ENCODE measurements at places on chromosomes 2 and 18. TPM values are rescaled to one million over a fixed set of nuclear protein-coding genes. Genes with fewer than 3 reads are reported as not detected.

GRCh38 chr2:26438526-26438925 lies 36.8 kb downstream of the DRC1 start:
- H3K27me3 ChIP-seq: no peaks in the 10 kb centered on the region
- peak; percentile 97 for DNase-seq
- H3K27ac ChIP-seq: peak overlapping the region; percentile 93
- no peaks in the 10 kb centered on the region for H3K36me3 ChIP-seq

The ZBTB7C gene
- total RNA-seq: not detected

DNA sequence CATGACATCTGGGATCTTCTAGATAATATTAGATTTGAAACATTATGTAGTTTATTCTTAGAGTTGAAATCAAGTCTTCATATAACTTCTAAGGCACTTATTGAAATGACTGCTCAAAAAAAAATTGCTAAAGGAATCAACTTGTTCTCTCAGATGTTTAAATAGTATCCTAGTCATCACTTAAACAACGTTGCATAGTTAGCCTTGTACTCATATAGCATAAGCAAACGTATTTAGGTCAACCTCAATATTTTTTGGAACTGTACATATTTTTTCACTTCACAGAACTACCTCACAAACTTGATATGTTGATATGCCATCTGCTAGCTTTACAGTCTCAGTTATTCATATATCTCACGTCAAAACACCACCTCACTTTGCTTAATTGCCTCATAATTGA lies 47.1 kb upstream of the CREB1 start:
- H3K36me3 ChIP-seq: no peaks in the 10 kb centered on the region
- DNase-seq: peak; percentile 39
- H3K4me3 ChIP-seq: no peak overlapping the region
- H3K27ac ChIP-seq: no peak overlapping the region

DNA sequence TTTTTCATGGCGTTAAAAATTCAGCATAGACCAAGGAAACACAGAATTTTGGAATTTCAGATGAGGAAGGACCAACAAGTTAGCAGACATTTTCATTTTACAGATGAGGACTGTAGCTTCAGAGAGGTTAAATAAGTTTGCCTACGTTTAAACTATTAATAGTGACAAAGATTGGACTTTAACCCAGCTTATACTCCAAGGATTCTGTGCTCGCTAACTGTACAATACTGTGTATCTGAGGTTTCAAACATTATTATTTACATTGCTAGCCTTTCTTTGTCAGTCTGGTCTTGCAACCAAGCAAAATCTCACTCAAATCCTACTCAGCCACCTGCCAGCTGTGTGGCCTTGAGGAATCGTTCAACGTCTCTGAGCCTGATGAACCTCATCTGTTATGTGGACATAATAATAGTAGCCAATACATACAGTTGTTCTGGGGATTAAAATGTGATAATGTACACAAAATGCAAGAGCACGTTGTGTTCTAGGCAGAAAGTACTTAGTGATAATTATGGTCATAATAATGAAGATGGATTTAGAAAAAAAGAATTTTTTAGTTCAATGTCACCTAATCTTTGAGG lies 462.4 kb upstream of the TRIB2 start:
- H3K27me3 ChIP-seq: no peaks in the 10 kb centered on the region
- no peaks in the 10 kb centered on the region for H3K36me3 ChIP-seq
- H3K4me3 ChIP-seq: no peak overlapping the region
- no peak overlapping the region for H3K27ac ChIP-seq

The KCNK3 gene
- not detected for total RNA-seq

The UGT1A4 gene
- total RNA-seq: not detected

DNA sequence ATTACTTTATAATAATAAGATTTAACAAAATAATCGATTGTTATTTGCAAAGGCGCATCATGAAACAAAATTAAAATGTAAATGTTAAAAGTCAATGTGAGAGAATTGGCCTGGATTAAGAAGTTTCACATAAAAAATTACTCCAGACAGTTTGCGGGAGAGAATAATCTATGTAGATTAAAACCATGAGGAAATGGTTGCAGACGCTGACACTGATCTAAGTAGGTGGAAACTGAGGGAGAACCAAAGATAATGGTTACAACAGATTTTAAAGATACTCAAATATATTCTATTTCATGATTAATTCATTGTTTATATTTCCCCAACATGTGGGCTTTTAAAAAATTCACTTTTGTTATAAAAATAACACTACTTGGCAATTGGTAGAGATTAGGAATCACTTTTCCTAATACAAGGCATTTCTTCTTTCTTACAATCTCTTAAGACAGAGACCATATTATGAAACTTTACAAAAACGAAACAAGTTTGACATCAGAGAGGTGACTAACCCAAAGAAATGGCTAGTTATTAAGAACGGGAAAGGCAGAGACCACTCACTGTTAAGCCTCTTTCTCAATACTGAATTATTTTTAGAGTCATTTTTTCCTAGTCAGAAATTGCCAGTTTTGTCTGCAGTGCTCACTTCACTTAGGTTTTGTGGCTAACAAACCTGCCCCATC lies 1.6 kb downstream of the KANSL1L start:
- H3K27me3 ChIP-seq: no peaks in the 10 kb centered on the region
- H3K4me3 ChIP-seq: peak overlapping the region; percentile 92
- H3K4me1 ChIP-seq: peaks cover 26% of the 10 kb centered on the region
- DNase-seq: peak; percentile 92
- no peaks in the 10 kb centered on the region for H3K36me3 ChIP-seq

DNA sequence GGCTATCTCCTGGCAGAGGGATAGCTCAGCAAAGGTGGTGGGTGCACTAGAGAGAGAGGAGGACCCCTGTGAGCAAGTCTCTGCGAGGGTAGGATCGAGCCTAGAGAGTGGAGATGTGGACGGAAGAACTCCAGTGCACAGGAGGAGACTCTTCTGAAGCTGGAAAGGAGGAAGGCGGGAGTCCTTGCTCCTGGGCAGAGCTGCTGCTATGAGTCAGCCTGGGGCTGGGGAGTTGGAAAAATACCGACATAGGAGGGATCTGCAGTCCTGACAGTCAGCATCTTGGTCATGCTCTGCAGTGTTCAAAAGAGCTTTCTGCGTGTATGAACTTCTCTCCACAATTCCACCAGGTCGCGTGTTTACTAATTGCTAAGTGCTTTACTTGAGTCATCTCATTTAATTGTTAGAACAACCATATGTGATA lies 233.8 kb downstream of the LDLRAD4 start:
- no peak overlapping the region for H3K27ac ChIP-seq
- DNase-seq: peak; percentile 88
- no peaks in the 10 kb centered on the region for H3K36me3 ChIP-seq

GRCh38 chr2:138853761-138854160 lies 73.6 kb upstream of the NXPH2 start:
- no peaks in the 10 kb centered on the region for H3K36me3 ChIP-seq
- H3K4me3 ChIP-seq: no peak overlapping the region
- no peaks in the 10 kb centered on the region for H3K27me3 ChIP-seq
- DNase-seq: no peak

DNA sequence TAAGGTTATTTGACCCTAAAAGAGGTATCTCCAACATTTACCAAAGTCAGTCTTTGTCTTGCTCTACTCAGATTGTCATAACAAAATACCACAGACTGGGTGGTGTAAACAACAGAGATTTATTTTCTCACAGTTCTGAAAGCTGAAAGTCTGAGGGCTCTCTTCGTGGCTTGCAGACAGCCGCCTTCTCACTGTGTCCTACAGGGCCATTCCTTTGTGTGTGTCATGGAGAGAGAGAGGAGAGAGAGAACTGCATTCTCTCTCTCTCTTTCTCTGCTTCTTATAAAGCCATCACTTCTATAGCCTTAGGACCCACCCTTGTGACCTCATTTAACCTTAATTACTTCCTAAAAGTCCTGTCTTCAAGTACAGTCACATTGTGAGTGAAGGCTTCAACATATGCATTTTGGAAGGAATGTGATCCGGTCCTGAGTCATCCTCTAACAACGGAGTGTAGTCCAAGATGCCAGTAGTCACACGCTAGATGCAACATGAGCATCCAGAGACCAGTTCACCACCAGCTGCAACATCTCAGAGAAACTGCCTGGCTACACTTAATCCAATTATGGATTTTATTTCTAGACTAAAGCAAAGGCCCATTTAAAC lies 130.2 kb downstream of the CD226 start:
- H3K4me1 ChIP-seq: no peaks in the 10 kb centered on the region
- DNase-seq: peak; percentile 80
- no peak overlapping the region for H3K27ac ChIP-seq

The GKN2 gene
- not detected for total RNA-seq

GRCh38 chr2:229519655-229520430 lies 194.5 kb downstream of the DNER start:
- DNase-seq: no peak
- no peaks in the 10 kb centered on the region for H3K36me3 ChIP-seq
- H3K4me1 ChIP-seq: no peaks in the 10 kb centered on the region
- peaks cover 6% of the 10 kb centered on the region for H3K27me3 ChIP-seq

The TNS1 gene
- total RNA-seq: 104 TPM

- H3K36me3 ChIP-seq: no peaks in the 10 kb centered on the region
- H3K4me1 ChIP-seq: no peaks in the 10 kb centered on the region
- no peaks in the 10 kb centered on the region for H3K27me3 ChIP-seq
- H3K4me3 ChIP-seq: no peak overlapping the region
- no peak overlapping the region for H3K27ac ChIP-seq
Measured at GRCh38 chr2:21005700-21006422, 38.0 kb downstream of the APOB start.

- no peaks in the 10 kb centered on the region for H3K4me1 ChIP-seq
- no peak overlapping the region for H3K4me3 ChIP-seq
- H3K36me3 ChIP-seq: no peaks in the 10 kb centered on the region
- no peak for DNase-seq
Measured at GRCh38 chr2:170548304-170548703, 166.8 kb upstream of the SP5 start.

The ELOA2 gene
- total RNA-seq: not detected

DNA sequence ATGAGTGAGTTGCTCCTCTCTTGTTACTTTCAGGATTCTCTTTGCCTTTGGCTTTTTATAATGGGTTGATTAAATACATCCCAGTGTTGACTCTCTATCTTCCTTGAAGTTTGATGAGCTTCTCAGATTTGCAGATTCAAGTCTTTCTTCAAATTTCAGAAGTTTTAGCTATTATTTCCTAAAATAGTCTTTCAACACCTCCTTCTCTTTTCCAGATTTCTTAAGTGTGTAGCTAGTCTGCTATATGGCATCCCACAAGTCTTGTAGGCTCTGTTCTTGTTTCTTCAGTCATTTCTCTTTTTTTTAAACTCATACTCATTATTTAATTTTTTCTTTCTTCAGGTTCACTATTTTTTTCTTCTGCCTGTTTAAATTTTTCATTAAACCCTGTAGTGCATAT lies 287.7 kb upstream of the CNTNAP5 start:
- H3K4me1 ChIP-seq: no peaks in the 10 kb centered on the region
- DNase-seq: no peak
- H3K4me3 ChIP-seq: no peak overlapping the region

- no peaks in the 10 kb centered on the region for H3K36me3 ChIP-seq
- no peak overlapping the region for H3K27ac ChIP-seq
- H3K4me1 ChIP-seq: no peaks in the 10 kb centered on the region
- no peak for DNase-seq
- H3K4me3 ChIP-seq: no peak overlapping the region
- peaks cover 12% of the 10 kb centered on the region for H3K27me3 ChIP-seq
Measured at GRCh38 chr2:241801611-241802420, 7.2 kb upstream of the NEU4 start.

GRCh38 chr2:96336873-96337272 lies 1.3 kb downstream of the NCAPH start:
- 0 out of 2 replicates have a peak, but pooled peaks cover 6% of the 10 kb centered on the region for H3K4me1 ChIP-seq
- H3K36me3 ChIP-seq: no peaks in the 10 kb centered on the region
- DNase-seq: no peak
- no peaks in the 10 kb centered on the region for H3K27me3 ChIP-seq
- no peak overlapping the region for H3K27ac ChIP-seq
- H3K4me3 ChIP-seq: peak overlapping the region; percentile 85

- no peaks in the 10 kb centered on the region for H3K27me3 ChIP-seq
- H3K27ac ChIP-seq: no peak overlapping the region
- no peaks in the 10 kb centered on the region for H3K4me1 ChIP-seq
- H3K4me3 ChIP-seq: no peak overlapping the region
- H3K36me3 ChIP-seq: no peaks in the 10 kb centered on the region
Measured at GRCh38 chr2:103959174-103960128, 894.5 kb upstream of the POU3F3 start.

DNA sequence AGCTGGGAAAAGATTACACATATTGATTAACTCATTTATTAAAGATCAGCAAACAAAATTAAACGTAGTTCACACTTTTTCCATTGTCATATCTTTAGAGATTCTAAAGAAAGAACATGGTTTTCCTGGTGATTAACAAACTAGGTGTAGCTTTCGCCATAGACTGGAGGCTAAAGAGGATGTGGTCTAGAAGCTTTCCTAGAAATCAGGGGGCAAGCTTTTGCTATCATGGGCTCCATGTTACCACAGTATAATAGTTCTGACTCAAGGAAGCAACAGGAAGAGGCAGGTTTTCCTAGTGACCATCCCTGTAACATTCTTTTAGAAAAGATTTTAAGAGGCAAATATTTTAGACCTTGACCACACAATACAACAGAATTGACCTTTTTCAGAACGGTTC lies 232.7 kb downstream of the METTL4 start:
- DNase-seq: no peak
- H3K4me1 ChIP-seq: no peaks in the 10 kb centered on the region
- H3K4me3 ChIP-seq: no peak overlapping the region
- H3K36me3 ChIP-seq: no peaks in the 10 kb centered on the region
- no peak overlapping the region for H3K27ac ChIP-seq

The UGT1A8 gene
- not detected for total RNA-seq

GRCh38 chr2:52416340-52416739 lies 1351.3 kb upstream of the CHAC2 start:
- H3K4me1 ChIP-seq: no peaks in the 10 kb centered on the region
- H3K27me3 ChIP-seq: no peaks in the 10 kb centered on the region
- no peak overlapping the region for H3K4me3 ChIP-seq
- no peak for DNase-seq
- no peak overlapping the region for H3K27ac ChIP-seq

- no peaks in the 10 kb centered on the region for H3K36me3 ChIP-seq
- no peak overlapping the region for H3K27ac ChIP-seq
- no peaks in the 10 kb centered on the region for H3K4me1 ChIP-seq
- no peak overlapping the region for H3K4me3 ChIP-seq
Measured at GRCh38 chr2:38155015-38155414, 79.1 kb upstream of the CYP1B1 start.

The LAMA1 gene
- 6.2 TPM for total RNA-seq

The CNTNAP5 gene
- total RNA-seq: not detected

The CERKL gene
- not detected for total RNA-seq

The TTC21B gene
- total RNA-seq: 14.9 TPM

The NRP2 gene
- total RNA-seq: 9.0 TPM
